ENCODE measurements at places on chromosomes 12 and 14.

DNA sequence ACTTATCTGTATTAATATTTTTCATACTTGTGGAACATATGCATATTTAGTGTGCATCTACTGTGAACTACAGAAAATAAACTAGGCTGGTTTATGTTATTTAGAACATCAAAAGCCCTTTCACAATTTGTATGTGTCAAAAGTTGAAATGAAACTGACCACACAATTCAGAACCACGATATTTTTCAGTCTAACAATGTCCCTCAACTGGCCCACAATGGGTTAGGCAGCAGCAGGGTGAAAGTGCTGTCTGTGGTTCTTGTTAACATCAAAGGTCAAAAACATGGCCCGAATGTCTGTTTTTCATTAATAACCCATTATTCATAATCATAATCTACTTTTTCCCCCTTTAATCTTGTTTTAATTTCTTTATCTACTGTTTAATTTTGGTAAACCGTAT, 559.9 kb upstream of the ATP2B1 start:
- no peak for DNase-seq

DNA sequence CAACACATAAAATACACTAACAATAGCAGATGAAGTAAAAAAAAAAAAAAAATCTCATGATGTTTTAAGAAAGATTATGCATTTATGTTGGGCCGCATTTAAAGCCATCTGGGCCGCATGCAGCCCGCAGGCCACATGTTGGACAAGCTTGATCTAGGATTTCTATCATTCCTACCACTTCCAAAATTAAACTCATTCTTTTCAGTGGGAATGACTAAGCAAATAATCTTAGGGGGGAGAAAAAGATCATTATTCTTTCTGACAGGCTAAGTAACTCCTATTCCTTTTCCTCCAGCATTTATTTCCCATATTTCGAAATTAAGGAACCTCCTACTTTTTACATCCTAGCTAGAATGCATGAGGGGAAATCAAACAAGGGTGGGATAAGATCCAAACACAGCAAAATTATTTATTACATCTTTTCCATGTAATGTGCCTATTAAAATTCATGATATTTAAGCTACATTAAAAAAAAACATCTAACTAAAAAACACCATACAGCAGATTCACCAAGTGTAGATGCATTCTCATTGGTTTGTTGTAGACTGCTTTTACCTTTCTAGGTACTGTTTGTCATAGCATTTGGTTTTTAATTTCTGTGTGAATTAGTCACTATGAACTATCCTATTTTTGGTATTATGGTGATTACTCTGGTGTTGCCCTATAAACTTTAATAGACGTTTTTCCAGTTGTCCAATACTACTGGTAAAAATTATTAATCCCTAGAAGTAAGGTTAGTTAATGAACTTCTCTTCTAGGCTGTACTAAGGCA, 76.1 kb downstream of the RASSF8 start:
- DNase-seq: no peak

DNA sequence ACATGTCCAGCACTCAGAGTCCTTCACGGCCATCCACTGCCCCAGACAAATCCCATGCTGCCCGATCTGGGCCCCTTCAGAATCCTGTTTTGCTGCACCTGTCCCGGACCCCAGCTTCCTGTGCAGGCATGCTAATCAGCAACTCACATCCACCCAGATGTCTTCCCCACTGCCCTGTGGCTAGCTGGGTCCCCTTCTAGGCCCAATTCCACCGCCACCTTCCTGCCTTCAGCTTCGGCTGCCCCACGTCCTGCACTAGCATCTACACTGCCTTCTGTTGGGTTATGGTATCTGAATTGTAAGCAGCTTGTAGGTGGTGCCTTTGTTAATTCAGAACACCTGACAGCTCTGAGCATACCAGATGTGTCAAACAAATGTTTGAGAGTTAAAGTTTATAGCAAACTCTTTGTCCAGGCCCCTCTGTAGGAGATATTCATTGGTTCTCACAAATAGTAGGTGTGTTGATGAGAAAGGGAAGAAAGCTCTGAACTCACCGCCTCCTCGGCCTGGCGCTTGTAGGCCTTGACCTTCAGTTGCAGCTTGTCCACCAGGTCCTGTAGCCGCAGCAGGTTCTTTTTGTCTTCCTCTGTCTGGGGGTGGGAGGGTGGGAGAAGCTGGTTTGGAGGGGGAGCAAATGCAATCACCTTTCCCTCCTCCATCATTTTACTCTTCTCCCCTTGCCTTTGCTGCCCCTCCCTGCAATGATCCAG, 6.0 kb downstream of the CMTM5 start:
- DNase-seq: no peak

DNA sequence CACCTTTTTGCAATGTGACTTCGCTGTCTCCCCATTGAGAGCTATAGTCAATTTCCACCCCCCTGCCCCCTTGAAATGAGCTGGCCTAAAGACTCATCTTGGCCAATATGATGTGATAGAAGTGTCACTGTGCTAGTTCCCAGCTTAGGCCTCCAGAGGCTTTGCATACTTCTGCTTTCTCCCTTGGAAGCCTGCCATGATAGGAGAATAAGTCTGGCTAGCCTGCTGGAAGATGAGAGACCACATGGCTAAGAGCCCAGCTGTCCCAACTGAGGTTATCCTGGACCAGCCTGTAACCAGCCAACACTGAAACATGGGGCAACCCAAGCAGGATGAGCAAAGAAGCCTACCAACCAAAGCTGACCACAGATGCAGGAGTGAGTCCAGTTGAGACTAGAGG, 196.9 kb downstream of the GRIN2B start:
- DNase-seq: no peak

DNA sequence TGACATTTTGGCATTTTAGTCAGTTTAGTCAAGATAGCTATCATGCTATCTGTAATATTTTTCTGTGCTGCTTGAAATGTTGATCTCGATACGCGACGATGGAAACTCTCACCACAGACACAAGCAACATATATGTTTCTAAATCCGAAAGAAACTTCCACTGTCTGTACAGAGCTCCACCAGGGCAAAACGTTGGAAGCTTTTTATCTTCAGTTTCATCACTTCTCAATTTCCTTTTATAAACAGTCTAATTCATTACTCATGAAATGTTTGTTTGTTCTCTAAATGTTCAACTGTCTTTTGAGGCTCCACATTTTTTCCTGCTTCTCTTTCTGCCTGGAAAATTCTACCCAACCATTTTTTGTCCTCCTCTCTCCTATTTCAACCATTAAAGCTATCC, 737.6 kb downstream of the SLC16A7 start:
- DNase-seq: peak; percentile 13

All from bronchial epithelial cell (primary cell).